RWPE1 (cell line): ENCODE measurements at places on chromosomes 4 and X.
A peak's percentile ranks its signal among the peaks of the same experiment; 100 is the strongest.

DNA sequence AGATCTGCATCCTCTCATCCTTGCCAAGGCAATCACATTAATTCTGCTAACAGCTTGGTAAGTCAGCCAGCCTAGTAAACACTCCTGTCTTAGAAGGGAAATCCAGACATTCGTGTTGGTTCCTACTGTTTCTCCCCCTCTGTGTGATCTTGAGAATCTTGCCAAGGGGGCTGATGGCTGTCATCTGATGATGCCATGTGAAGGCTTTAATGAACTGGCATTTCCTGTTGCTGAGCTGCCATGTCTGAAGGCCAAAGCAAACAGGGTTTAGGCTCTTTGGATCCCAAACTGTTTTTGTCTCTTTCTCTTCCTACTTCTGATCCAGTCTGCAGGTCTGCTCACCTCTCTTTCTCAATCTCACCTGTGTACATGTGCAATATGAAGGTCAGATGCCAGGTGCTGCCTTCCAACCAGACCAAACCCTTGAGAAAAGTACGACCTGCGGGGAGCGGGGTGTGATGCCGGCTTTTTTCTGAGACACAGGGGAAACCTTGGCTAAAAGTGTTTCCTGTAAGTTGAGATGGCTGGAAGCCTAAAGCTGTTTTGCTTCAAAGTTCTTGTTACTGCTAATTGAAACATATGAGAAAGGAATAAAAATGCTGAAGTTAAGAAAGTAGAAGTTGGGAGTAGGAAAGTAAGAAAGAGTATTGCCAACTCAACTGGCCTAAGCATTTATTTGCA is 532.9 kb downstream of the ANKRD50 start:
- DNase-seq: no peak

- DNase-seq: no peak
Measured at GRCh38 chr4:38117591-38117990, 157.4 kb downstream of the PTTG2 start.

DNA sequence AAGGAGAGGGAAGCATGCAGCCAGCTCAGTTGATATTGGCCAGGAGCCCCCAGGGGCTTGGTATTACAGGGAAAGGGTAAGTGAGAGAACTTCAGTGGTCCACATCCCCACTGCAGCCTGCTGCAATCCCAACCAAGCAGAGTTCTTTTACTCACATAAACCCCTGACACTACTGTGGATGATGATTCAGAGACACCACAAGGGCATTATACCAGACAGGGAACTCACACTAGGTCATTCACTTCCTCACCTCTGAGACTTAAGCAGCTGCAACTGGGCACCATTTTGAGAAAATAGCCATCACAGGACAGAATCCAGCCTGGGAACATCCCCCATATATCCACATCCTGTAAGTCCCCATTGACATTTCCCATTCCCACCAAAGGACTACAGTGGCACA is 248.0 kb downstream of the INPP4B start:
- no peak for DNase-seq

- no peak for DNase-seq
Measured at GRCh38 chr4:26464420-26465095, 25.7 kb downstream of the CCKAR start.

DNA sequence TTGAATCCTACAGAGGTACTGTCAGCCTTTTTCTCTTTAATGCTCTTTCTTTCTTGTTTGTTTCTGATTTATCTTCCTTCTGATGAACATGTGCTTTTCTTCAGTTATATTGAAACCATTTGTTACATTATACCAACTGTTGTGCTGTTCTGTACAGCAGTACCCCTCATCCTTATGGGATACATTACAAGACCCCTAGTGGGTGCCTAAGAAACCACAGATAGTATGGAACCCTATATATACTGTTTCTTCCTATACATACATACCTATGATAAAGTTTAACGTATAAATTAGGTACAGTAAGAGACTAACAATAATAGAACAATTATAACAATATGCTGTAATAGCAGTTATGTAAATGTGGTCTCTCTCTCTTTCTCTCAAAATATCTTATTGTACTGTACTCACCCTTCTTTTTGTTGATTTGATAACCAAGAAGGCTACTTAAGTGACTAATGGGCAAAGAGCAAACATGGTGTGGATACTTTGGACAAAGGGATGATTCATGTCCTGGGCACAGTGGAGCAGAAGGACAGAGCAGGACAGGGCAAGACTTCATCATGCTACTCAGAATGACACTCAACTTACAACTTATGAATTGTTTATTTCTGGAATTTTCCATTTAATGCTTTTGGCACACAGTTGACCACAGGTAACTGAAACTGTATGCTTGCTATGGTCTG is 10.7 kb upstream of the YIPF7 start:
- DNase-seq: no peak

- no peak for DNase-seq
Measured at GRCh38 chrX:71102292-71102691, 4.2 kb downstream of the CXorf65 start.

DNA sequence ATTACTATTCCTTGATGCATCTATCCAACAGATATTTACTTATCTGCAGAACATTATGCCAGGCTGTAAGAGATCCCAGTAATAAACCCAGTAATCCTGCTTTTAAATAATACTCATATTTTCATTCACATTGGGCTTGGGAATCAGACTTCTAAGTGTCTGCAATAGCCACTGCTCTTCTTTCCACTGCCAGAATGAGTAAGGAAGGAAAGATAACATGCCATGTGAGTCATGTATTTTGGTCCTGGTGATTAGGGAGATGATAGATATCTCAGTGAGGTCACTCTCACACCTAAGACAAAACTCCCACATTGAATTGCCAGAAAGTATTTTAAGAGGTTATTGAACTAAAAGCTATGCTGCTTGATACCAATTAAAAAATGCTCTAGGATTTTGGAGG is 13.9 kb upstream of the HEPH start:
- no peak for DNase-seq

- DNase-seq: peak; percentile 39
Measured at GRCh38 chr4:149897783-149898182, 82.1 kb upstream of the IQCM start.

- DNase-seq: no peak
Measured at GRCh38 chrX:53188763-53189162, 36.2 kb downstream of the KDM5C start.

- DNase-seq: no peak
Measured at GRCh38 chrX:18899796-18900380, 84.0 kb downstream of the PHKA2 start.

- no peak for DNase-seq
Measured at GRCh38 chr4:2266181-2266580, 4.3 kb upstream of the MXD4 start.

- DNase-seq: no peak
Measured at GRCh38 chr4:175330236-175330635, 412.1 kb downstream of the ADAM29 start.

GRCh38 chr4:36254371-36254770 is 10.1 kb upstream of the ARAP2 start:
- DNase-seq: no peak

- no peak for DNase-seq
Measured at GRCh38 chr4:113153529-113154101, 104.2 kb downstream of the ANK2 start.

DNA sequence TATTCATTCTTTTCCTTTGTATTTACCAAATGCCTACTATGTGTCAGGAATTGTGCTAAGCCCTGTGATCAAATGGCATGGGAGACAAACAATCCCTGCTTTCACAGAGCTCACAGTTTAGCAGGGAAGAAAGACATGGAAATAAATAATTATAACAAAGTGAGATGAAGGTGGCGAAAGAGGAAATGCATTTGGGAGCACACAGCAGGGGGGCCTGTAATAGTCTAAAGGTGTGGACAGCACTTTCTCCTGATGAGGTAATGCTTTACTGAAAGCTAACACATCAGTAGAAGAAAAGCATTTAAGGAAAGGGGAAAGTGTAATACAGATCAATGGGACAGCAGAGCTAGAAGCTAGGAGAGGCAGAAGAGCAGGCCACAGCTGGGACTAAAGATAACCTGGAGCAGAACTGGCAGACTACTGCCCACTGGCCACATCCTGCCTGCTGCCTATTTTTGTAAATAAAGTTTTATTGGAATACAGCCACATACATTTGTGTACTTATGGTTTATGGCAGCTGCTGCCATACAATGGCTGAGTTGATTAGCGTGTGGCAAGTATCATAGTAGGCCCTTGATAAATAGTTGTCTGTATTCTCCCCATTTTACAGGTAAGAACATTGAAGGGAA is 67.1 kb upstream of the TAPT1 start:
- DNase-seq: no peak

DNA sequence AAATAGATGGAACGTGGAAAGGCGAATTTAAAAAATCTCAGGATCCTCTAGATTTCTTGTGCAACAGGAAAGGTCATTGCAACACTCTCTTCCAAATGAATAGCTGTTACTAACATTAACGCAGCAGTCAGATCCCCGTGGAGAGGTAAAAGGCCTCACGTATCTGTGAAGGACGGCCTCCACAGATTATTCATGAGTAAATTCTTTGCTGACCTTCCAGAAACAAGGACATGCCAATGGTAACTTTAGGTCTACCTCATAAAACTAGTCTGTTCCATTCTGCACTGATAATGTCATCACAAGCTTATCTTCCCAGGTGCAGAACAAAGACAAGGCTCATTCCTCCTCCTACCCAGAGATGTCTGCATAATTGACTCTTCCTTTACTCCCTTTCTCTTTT is 16.1 kb upstream of the REPS2 start:
- DNase-seq: no peak

GRCh38 chrX:41291309-41291708 is 42.7 kb upstream of the DDX3X start:
- no peak for DNase-seq

- DNase-seq: no peak
Measured at GRCh38 chr4:8502836-8503585, 62.4 kb downstream of the TRMT44 start.

DNA sequence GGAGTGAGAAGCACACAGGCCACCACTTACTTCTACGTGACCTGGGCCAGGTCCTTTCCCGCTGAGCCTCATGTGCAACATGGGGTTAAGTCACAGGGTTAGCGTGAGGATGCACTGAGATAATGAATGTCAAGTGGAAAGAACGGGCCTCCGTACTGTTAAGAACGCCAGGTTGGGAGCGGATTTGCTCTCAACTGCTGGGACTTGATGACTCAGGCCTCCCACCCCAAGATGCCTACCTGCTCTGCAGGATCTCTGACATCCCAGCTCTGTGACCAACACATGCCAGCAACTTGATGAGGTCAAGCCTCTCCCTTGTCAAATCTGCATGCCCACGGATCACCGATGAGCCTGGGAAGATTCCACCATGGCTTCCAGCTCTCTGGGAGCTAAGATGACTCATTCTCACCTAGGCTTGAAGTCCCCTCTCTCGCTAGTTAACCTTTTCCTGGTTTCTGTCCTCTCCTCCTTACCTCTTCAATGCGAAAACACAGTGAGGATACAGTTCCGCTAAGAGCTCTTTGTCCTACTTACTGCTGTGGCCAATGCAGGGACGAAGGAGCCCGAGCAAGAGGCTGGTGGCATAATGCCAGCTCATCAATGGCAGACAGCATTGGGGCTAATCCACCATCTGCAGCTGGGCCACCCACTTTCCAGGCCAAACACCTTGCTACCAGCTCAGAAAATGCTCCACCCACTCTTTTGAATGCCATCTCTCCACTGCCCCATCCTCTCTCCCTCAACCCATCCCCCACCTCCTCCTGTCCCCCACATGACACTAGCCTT is 67.6 kb downstream of the PJA1 start:
- no peak for DNase-seq

GRCh38 chrX:118022753-118023152 is 93.9 kb downstream of the KLHL13 start:
- no peak for DNase-seq

- no peak for DNase-seq
Measured at GRCh38 chr4:3715061-3715854, 50.9 kb upstream of the ADRA2C start.

- no peak for DNase-seq
Measured at GRCh38 chr4:105911426-105911825, 16.2 kb downstream of the NPNT start.

DNA sequence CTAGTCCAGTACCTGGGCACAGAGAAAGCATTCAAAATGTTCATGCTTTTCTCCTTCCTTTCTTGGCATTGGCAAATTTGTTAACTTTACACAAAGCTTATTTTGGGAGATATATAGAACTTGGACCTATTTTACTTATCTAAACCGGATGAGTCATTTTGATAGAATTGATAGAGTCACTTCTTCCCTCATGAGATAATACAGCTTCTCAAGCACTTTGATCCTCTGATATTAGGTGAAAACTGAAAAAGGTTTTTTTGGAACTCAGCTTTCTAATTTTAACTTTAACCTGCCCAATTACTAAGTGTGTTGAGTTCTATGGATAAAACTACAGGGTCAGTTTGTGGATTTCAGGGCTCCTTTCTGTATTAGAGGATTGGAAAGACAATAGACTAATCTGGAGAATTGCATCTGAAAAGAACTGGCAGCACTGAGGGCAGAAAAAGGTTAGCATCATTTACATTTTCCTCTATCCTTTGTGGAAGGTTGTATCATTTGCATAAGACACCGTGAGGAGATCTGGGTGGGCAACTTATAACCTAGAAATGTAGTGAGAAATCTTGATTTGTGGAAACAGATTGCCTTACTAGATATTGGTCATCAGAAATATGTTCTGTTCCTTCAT is 2.4 kb downstream of the WDR44 start:
- no peak for DNase-seq

DNA sequence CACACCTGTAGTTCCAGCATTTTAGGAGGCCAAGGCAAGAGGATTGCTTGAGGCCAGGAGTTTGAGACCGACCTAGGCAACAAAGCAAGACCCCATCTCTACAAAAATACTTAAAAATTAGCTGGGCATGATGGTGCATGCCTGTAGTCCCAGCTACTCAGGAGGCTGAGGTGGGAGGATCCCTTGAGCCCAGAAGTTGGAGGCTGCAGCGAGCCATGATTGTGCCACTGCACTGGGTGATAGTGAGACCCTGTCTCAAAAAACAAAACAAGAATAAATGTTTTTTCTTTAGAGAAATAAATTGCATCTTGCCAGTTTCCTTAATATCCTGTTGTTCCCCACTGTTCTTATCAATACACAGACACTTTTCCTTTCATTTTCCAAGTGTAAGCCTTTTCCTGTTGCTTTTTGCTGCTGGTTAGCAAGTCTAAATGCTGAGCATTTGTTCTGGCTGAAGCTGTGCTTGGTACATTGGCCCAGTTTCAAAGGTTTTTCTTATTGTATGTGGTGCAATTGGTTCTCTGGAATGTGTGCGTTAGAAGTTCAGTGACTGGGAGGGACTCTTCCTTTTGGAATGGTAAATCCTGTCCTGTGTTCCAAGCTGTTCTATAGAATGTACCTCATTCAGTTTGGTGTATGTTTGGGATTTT is 98.2 kb downstream of the AFF1 start:
- DNase-seq: peak; percentile 43

DNA sequence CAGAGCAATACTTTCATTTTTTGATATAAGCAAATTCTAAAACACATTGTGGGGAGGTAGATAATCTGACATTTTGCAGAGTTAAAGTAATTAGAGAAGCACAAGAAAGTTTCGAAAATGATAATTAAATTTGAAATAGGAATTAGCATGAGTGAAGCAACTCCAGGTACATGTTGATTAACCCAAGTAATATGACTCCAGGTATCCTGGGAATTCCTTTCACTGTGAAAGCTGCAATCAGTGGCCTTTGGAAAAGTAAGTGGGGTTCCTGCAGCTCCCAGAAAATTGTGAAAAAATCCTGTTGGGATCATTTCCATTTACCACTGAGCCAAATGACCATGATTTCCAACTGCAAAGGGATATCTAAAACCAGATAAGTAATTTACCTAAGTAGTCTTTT is 26.0 kb upstream of the CXCL2 start:
- DNase-seq: no peak

- DNase-seq: no peak
Measured at GRCh38 chr4:37876156-37876555, 14.7 kb upstream of the TBC1D1 start.
